CD8-positive, alpha-beta memory T cell (primary cell): ENCODE measurements at places on chromosomes 12 and 14.
A peak's percentile ranks its signal among the peaks of the same experiment; 100 is the strongest.

- no peak overlapping the region for H3K4me3 ChIP-seq
- no peak overlapping the region for H3K27ac ChIP-seq
- H3K27me3 ChIP-seq: no peaks in the 10 kb centered on the region
- DNase-seq: no peak
- H3K36me3 ChIP-seq: no peaks in the 10 kb centered on the region
- no peaks in the 10 kb centered on the region for H3K4me1 ChIP-seq
These were observed 113.3 kb upstream of the FSCB start for GRCh38 chr14:44620121-44621019.

DNA sequence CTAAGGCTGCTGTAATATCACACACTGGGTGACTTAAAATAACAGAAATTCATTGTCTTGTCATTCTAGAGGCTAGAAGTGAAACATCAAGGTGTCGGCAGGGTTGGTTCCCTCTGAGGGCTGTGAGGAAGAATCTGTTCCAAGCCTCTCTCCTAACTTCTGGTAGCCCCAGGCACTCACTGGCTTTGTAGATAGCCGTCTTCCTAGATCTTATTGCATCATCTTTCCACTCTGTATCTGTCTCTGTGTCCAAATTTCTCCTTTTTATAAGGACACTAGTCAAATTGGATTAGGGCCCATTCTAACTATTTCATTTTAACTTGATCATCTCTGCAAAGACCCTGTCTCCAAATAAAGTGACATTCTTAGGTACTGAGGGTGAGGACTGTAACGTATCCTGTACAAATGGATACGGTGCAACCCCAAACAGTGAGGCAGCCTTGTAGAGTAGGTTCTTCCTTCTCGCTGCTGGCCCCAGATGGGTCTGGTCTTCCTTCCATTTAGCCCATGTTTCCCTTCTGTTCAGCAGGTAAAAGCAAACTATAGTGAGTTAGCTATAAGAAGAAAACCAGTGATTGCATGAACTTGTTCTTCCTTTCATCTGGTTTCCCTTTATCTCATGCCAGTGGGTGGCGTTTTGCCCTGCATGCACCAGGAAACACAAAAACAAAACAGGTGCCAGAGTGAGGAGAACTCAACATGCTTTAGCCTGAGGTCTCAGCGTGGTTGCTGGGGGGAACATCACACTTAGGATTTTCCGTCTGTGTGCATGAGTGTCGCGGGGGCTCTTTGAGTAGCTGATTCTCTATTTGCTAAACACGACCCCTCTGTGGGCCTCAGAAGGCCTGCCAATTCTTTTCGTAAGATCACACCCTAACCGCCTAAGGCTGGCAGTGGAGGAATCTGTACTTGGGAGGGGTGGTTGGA is 19.5 kb downstream of the TTC9 start:
- H3K36me3 ChIP-seq: no peaks in the 10 kb centered on the region
- H3K4me3 ChIP-seq: no peak overlapping the region
- peak; percentile 81 for DNase-seq
- no peak overlapping the region for H3K27ac ChIP-seq
- no peaks in the 10 kb centered on the region for H3K27me3 ChIP-seq

DNA sequence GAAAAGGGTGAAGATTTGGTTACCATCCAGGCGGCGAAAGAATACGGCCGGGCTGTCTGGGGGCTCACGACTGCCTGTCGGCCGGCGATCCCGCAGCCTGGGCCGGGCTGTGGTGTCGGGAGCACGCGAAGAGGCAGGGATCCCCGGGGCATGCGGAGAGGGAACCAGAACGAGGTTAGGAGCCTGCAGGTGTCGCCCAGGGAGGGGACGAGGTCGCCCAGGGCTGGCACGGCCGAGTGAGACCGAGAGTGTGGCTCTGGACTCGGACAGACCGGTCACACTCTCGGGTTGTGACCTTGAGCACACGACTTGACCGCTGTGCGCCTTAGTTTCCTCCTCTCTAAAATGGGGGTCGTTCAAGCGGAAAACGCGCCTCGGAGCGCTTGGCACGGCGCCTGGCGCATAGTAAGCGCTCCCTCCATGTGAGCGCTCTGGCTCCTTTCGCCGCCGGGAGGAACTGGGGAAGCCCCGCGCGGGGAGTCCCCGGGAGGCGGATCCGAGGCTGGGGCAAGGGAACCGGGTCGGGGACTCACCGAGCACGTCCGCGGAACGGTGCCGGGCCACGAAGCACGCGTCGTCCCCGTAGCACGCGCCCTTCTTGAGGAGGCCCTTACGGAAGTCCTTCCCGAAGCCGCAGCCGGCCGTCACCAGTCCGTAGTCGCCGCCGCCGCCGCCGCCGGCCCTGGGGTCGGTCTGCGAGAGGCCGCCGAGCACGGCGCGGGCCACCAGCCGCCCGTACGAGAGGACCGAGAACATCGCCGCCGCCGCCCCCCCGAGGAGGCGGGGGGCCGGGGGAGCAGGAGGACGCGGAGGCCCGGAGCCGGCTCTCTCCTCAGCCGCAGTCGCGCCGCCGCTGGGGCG is 612 bp downstream of the PPTC7 start:
- peaks cover 71% of the 10 kb centered on the region for H3K4me1 ChIP-seq
- peak overlapping the region; percentile 83 for H3K4me3 ChIP-seq
- peak overlapping the region; percentile 71 for H3K27ac ChIP-seq
- no peaks in the 10 kb centered on the region for H3K27me3 ChIP-seq
- DNase-seq: peak; percentile 78
- no peaks in the 10 kb centered on the region for H3K36me3 ChIP-seq

DNA sequence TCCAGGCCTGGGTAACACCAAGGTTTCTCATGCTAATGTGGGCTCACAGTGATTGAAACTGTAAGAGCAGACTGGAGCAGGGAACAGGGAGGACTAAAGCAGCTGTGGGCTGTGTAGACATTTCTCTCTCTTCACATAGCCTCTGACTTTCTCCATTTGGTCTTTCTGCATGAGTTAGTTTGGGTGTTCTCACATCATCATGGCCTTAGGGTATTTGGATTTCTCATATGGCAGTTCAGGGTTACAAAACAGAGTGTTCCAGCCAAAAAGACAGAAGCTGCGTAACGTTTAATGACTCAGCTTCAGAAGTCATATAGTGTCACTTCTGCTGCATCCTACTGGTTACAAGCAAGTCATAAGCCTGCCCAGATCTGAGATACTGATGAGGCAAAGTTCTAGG is 52.0 kb upstream of the OSBPL8 start:
- H3K27ac ChIP-seq: no peak overlapping the region
- H3K4me3 ChIP-seq: no peak overlapping the region

DNA sequence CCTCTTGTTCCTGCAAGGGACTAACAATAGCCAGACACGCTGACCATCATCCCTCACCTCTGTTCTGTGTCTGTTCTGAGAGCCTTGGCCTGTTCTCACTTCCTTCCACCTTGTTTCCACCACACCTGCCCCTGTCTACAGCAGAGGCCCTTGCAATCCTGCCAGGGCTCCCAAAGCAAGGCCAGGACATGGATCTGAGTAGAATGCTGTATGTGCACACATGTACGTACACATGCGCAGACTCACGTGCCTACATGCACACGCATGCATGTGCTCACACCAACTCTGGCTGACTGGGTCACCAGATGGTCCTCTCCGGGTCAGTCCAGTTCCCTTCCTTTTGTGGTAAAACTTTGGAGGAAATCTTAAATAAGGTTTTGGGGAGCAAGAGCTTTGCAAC is 133.0 kb upstream of the C14orf180 start:
- peaks cover 8% of the 10 kb centered on the region for H3K27me3 ChIP-seq
- no peaks in the 10 kb centered on the region for H3K36me3 ChIP-seq
- no peaks in the 10 kb centered on the region for H3K4me1 ChIP-seq
- H3K27ac ChIP-seq: no peak overlapping the region

GRCh38 chr12:108060903-108061302 is 68.2 kb upstream of the WSCD2 start:
- no peak for DNase-seq
- no peaks in the 10 kb centered on the region for H3K4me1 ChIP-seq
- no peaks in the 10 kb centered on the region for H3K27me3 ChIP-seq
- no peaks in the 10 kb centered on the region for H3K36me3 ChIP-seq
